ENCODE measurements at places on chromosomes 2 and 18.
A peak's percentile ranks its signal among the peaks of the same experiment; 100 is the strongest.

DNA sequence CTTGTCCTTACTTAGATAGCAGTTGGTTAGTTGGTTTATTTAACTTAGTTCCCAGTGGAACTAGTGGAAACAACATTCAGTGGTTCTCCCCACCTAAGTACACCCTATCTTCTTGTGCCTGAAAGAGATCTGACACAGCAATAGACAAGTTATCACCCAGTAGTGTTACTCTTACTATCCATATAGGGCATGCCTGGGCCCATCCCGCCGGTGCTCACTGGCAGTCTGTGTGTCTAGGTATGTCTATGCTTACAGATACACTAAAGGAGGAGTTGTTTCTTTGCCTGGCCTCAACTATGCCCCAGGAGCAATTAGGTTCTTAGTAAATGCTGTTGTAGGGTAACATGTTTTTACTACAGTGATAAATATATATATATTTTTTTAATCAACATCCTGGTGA lies 12.0 kb upstream of the NRP2 start:
- DNase-seq: no peak

DNA sequence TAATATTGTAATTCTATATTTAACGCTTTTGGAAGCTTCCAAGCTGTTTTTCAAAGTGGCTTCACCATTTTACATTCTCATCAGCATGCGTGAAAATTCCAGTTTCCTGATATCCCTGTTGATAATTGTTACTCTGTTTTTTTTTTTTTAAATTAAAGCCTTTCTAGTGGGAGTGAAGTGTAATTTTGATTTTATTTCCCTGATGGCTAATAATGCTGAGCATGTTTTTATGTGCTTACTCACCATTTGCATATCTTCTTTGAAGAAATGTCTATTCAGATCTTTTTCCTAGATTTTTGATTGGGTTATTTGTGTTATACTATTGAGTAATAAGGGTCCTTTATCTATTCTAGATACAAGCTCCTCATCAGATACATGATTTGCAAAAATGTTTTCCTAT lies 382.8 kb upstream of the HS6ST1 start:
- DNase-seq: no peak

DNA sequence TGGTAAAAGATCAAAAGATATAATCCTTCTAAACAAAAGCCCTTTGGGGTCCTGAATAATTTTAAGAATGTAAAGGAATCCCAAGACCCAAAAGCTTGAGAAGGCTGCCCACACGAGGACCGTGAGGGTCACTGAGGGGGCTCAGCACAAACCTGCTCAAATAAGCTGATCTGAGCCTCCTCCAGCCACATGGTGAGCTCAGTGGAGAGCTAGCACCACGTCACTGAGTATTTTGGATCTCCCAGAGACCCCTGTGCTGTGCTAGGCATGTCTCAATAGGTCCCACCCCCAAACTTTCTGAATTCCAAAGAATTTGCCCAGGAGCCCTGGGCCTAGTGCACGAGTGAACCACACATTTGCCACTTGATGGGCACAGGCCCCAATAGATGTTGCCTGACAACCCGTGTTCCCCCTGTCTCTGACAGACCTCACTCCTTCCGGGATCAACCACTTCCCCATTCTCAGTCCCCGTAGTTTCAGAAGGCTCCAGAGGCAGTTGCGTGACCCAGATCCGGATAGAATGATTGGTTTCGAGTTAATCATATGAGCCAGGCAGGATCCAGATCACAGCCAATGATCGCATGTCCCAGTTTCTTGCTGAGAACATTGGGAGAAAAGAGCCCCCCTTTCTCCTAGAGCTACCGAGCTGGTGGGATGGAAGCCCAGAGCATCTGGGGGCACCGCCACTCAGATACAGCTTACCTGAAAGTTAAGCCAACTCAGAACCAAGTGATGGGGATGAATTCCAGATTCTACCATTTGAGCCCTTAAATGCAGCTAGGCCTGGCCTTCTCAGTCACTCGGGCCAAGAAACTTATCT lies 203.8 kb downstream of the TNS1 start:
- no peak for DNase-seq

GRCh38 chr18:49704334-49704733 lies 109.0 kb downstream of the ACAA2 start:
- no peak for DNase-seq

GRCh38 chr2:130391058-130391871 lies 35.4 kb downstream of the PTPN18 start:
- DNase-seq: peak; percentile 91

DNA sequence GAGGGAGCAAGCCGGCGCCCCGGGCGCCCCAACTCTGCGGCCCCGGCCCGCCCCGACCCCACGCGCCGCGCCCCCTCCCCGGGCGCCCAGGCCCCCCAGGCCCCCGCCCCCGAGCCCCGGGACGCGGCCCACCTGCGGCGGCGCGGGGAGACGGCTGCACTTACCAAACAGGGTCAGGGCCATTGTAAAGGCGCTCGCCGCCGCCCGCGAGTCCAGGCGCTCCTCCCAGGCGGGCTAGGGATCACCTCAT lies 526 bp downstream of the CHN1 start:
- no peak for DNase-seq

GRCh38 chr2:241933179-241933911 lies 63.8 kb downstream of the RTP5 start:
- no peak for DNase-seq

DNA sequence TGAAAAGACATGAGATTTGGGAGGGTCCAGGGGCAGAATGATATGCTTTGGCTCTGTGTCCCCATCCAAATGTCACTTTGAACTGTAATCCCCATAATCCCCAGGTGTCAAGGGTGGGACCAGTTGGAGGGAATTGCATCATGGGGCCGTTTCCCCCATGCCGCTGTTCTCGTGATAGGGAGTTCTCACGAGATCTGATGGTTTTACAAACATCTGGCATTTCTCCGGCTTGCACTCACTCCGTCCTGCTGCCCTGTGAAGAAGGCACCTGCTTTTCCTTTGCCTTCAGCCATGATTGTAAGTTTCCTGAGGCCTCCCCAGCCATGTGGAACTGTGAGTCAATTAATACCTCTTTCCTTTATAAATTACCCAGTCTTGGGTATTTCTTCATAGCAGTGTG lies 51.4 kb downstream of the LPIN1 start:
- no peak for DNase-seq

DNA sequence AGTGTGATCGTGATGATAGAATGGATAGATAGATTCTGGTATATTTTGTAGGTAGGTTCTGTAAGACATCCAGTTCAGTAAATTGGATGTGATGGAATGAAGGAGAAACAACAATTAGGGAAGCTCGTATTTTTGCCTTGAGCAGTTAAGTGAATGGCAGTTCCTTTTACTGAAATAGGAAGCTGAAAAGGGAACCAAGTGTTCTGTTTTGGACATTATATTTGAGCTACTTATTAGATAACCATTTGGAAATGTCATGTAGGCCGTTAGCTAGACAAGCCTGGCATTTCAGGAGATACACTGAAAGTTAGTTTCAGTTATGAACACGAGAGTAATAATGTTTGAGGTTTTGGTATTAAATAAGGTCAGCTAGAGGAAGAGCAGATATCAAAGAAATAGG lies 41.5 kb downstream of the MARCHF7 start:
- DNase-seq: no peak

DNA sequence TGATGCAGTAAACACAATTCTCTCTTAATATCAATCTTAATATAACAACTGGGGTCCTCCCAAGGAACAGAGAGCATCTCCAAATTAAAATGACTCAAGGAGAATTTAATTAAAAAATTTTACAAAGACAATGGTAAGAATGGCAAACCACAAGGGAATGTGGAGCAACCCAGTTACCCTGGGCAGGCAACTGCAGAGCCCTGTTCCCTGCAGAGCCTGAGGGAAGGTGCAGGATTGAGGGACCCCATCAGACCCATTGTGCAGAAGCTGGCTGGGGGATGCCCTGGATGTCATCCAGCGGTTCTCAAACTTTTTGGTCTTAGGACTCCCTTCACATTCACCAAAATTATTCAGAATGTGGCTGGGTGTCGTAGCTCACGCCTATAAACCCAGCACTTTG lies 262.8 kb downstream of the FBXO15 start:
- no peak for DNase-seq

DNA sequence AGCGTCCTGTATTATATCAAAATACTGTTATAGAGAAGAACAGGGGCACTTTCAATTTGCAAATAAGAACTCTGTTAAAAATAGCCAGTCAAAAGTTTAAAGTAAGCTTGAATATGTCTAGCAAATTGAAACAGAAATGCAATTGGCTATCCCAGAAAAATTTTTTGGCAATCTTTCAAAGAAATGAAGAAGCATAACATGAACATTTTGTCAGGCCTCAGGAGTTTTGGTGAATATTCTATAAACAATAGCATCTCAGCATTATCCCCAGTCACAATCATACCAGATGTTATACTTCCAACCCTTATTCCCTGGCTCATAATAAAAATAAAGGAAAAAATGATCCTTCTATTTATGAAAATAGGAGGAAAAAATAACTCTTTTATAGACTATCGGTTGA lies 252.4 kb downstream of the GRB14 start:
- no peak for DNase-seq

GRCh38 chr2:211391189-211391567 lies 834.8 kb downstream of the CPS1 start:
- DNase-seq: no peak

- no peak for DNase-seq
Observed at GRCh38 chr18:57422313-57422872, 12.8 kb upstream of the ONECUT2 start.

DNA sequence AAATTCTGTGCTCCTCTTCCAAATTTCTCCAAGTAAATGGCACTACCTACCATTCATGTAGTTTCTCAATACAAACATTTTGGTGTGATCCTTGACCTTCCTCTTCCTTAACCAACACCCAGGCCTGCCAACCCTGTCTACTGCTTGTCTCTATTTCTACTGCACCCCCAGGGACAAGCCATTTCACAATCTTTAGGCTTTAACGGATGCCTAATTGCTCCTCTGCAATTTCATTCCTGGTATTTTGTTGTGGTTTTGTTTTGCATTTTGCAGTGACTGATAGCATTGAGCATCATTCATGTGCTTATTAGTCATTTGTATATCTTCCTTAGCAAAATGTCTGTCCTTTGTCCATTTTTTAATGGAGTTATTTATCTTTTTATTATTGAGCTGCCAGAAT lies 10.0 kb downstream of the FAP start:
- DNase-seq: no peak

GRCh38 chr2:9222239-9222892 lies 15.8 kb downstream of the ASAP2 start:
- no peak for DNase-seq

- DNase-seq: no peak
Observed at GRCh38 chr2:172093416-172094293, 8.3 kb downstream of the DLX1 start.

DNA sequence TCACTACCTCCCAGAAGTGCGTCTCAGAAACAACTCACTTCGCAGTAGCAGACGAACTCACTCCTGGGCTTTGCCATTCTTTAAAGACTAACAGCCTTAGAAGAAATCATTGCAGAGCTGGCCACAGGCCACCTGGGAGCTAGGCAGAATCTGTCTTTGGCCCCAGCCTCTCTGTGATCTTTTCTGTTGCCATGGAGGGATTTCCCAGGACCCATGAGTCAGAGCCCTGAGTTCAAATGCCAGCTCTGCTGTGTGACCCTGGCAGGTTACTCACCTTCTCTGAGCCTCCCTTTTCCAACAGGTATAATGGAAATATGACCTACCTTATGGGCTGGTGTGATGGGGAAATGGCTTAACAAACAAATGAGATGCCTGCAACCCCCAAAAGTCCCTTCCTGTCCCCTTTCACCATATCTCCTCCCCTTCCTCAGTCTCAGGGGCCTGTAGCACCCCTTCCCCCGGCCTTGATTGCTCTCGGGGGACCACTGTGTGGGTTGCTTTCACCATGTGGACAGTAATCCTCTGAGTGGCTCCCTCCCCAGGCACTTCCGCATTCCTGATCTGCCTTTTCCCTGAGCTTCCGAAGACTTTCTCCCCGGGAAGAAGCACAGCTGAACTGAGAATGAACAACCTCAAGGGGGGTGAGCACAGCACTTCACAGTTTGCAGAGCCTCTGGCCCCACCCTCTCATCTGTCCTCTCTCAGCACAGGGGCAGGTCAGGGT lies 34.0 kb upstream of the SLC66A3 start:
- no peak for DNase-seq

- no peak for DNase-seq
Observed at GRCh38 chr2:60337142-60337497, 216.3 kb downstream of the BCL11A start.

GRCh38 chr2:241273210-241274020 lies 42.1 kb downstream of the HDLBP start:
- no peak for DNase-seq

DNA sequence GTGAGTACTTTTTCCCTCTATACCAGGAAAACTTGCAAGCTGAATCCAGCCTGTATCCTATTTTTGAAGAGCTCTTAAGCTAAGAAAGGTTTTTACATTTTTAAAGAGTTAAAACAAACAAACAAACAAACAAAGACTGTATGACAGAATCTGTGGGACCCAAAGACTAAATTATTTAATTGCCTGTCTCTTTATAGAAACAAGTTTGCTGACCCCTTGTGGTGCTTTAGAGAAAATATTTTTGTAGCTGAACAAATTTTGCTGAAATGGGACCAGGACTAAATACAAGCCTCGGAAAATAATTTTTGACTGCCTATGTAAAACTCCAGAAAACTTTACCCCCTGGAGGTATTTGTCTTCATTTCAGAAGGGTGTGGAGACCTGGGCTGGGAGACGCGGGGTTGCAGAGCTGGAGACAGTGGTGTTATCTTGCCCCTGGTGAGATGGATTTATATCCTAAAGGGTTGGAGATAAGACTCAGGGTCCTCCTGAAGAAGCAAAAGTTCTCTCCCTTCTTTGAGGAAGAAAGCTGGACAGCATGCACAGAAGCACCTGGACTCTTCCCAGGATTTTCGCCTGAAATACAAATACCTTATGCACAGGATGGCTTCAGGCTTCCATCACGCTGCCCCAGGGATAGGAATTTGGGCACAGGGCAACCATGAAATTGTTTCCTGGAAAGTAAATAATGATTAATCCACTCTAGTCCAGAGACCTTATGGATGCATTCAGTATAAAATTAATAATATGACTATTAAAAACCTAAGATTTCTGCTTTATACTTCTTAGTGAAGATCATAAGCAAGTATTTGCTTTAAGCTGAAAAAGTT lies 54.3 kb downstream of the TMX3 start:
- no peak for DNase-seq

DNA sequence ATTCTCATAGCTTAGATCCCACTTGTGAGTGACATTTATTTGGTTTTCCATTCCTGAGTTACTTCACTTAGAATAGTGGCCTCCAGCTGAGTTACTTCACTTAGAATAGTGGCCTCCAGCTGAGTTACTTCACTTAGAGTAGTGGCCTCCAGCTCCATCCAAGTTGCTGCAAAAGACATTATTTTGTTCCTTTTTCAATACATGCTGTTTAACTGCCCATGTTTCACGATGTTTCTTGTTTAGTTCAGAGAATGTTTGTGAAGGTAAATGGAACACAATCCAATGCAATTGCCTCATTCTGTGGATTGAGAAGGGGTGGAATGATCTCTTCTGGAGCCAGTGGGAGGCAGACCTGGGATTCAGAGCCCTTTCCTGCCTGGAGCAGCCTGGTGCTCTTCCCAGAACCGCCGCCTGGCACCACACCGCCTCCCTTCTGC lies 273.5 kb upstream of the ATP5MC3 start:
- no peak for DNase-seq
